ENCODE measurements at places on chromosomes 16 and 17.

- DNase-seq, result no peak
Observed at GRCh38 chr16:1090620-1091587, 5.1 kb downstream of the C1QTNF8 start.

DNA sequence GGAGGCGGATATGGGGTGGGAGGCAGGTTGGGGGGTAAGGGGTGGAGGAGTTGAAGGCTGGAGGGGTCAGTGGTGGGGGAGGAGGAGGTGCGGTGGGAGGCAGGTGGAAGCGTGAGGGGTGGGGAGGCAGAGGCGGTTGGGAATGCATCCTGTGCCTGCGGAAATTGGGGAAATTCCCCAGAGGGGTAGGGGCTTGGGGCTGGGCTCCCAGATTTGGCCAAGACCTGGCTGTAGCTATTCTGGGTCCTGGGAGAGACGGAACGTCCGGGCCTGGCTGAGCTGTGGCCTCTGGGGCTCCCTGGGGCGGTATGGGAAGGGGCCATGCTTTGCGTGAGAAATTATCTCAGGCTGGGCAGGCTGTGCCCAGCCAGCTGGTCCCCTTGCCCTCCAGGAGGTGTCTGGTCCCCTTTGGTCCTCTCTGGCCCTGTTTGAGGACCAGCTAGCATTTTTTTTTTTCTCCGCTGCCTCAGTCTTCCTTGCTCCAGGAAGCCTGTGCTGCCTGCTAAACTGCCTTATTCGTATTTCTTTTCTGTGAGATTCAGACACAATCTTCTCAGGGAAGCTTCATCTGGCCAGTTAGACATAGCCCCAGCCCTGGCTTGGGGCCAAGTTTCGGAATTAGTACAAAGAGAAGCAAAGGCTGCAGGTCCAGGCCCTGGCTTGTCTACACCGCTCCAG lies 7.3 kb upstream of the TRPV2 start:
- DNase-seq, result peak; percentile 77

GRCh38 chr16:31529937-31530312 lies 2.2 kb downstream of the AHSP start:
- no peak for DNase-seq

GRCh38 chr17:73028299-73028755 lies 64.2 kb downstream of the SLC39A11 start:
- DNase-seq, result no peak

GRCh38 chr16:26139091-26139490 lies 447.3 kb downstream of the HS3ST4 start:
- DNase-seq, result no peak

GRCh38 chr16:728131-728889 lies 1.4 kb downstream of the HAGHL start:
- peak; percentile 74 for DNase-seq

GRCh38 chr16:84729716-84730320 lies 30.0 kb downstream of the USP10 start:
- peak; percentile 14 for DNase-seq

DNA sequence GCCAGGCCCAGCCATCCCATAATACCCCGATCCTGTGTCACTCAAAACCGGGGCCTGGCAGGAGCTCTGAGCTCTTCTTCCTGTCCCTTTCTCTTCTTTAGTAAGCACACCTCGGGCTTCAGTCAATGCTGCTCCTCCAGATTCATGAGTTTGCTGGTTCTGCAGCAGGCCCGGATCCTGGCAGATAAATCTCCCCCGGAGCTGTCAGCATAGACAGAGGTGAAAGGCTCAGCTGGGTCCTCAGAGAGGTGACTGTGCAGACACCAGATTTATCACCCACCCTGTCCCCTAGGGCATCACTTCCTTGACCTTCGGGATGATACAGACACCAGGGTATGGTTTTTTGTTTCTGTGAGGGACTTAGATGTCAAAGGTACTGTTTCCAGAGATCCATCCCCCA lies 242.5 kb upstream of the N4BP1 start:
- DNase-seq, result no peak
